Kidney (tissue), 22 donors: ENCODE measurements at places on chromosomes 16 and 17. TPM values are rescaled to one million over a fixed set of nuclear protein-coding genes. Genes with fewer than 3 reads are reported as not detected.
A peak's percentile ranks its signal among the peaks of the same experiment; 100 is the strongest.

GRCh38 chr17:12472252-12473173 lies 193.2 kb upstream of the MYOCD start:
- H3K4me3 ChIP-seq, result no peak overlapping the region
- H3K27ac ChIP-seq, result no peak overlapping the region
- H3K4me1 ChIP-seq, result no peaks in the 10 kb centered on the region
- no peak for DNase-seq

DNA sequence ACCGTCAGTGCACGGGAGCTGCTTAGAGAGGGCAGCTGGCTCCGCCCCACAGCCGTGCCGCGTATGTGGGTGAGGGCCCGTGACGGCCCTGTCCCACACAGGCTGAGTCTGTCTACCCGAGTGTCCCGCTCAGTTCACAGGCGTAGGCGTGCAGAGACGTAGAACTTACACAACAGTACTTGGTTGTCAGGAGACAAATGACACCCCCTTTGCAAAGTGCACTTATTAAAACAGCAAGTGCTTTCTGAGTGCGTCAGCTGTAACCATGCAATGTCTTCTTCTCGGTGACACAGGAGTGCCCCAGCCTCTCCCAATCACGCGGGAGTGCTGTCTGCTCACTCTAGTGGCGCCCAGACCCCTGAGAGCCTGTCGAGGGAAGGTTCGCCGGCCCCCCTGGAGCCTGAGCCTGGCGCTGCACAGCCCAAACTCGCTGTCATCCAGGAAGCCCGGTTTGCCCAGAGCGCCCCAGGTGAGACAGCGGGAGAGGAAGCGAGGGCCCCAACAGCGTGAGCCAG lies 64.2 kb downstream of the FOXK2 start:
- no peak overlapping the region for H3K4me3 ChIP-seq
- H3K4me1 ChIP-seq, result no peaks in the 10 kb centered on the region
- no peak overlapping the region for H3K27ac ChIP-seq
- peak; percentile 78 for DNase-seq

DNA sequence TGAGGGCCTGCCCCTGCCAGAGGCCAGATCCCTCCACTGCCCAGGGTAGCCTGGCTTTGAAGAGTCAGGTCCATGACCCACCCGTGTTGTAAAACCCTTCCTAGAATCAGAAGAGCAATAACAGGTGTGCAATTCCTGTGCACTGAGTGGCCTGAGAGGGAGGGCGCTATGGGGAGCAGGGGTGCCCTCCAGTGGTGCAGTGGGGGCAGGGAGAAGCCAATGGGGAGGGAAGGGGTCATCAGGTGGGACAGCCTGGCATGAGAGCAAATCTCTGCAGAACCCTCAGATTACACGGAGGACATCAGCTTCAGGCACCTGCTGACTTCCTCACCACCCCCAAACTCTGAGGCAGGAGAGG lies 72.9 kb upstream of the ZNF469 start:
- no peaks in the 10 kb centered on the region for H3K36me3 ChIP-seq
- DNase-seq, result no peak
- H3K4me1 ChIP-seq, result no peaks in the 10 kb centered on the region
- no peak overlapping the region for H3K4me3 ChIP-seq
- no peak overlapping the region for H3K27ac ChIP-seq

GRCh38 chr16:27398894-27399853 lies 2.8 kb upstream of the IL21R start:
- DNase-seq, result no peak
- H3K36me3 ChIP-seq, result no peaks in the 10 kb centered on the region
- no peak overlapping the region for H3K4me3 ChIP-seq
- H3K27me3 ChIP-seq, result no peaks in the 10 kb centered on the region
- no peaks in the 10 kb centered on the region for H3K4me1 ChIP-seq

GRCh38 chr16:88705801-88706228 lies 393 bp downstream of the RNF166 start:
- no peaks in the 10 kb centered on the region for H3K36me3 ChIP-seq
- H3K4me3 ChIP-seq, result peak overlapping the region; percentile 69
- peaks cover 7% of the 10 kb centered on the region for H3K4me1 ChIP-seq
- H3K27ac ChIP-seq, result no peak overlapping the region

- no peaks in the 10 kb centered on the region for H3K36me3 ChIP-seq
- H3K27ac ChIP-seq, result no peak overlapping the region
- no peak for DNase-seq
- no peak overlapping the region for H3K4me3 ChIP-seq
- H3K4me1 ChIP-seq, result no peaks in the 10 kb centered on the region
Observed at GRCh38 chr16:63787014-63787413, 1334.8 kb downstream of the CDH11 start.

DNA sequence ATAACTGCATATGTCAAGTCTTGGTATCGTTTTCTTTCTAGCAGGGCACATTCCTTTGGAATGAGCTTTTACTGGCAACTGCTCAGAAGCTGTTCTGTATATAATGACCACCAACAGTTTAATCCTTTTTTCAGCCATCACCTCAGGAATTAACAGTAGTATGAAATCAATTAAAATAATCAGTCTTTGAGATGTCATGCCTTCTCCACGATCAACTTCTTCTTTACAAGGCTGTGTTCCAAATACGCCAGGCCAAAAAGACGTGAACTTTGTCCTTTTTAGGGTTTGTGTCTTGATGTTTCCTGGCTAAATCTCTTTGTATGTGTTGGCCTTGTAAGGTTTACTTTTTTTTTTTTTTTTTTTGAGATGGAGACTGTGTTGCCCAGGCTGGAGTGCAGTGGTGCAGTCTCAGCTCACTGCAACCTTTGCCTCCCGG lies 54.9 kb downstream of the ABCC1 start:
- no peaks in the 10 kb centered on the region for H3K27me3 ChIP-seq
- H3K36me3 ChIP-seq, result no peaks in the 10 kb centered on the region
- H3K4me3 ChIP-seq, result no peak overlapping the region
- H3K27ac ChIP-seq, result no peak overlapping the region
- no peaks in the 10 kb centered on the region for H3K4me1 ChIP-seq
- DNase-seq, result no peak

DNA sequence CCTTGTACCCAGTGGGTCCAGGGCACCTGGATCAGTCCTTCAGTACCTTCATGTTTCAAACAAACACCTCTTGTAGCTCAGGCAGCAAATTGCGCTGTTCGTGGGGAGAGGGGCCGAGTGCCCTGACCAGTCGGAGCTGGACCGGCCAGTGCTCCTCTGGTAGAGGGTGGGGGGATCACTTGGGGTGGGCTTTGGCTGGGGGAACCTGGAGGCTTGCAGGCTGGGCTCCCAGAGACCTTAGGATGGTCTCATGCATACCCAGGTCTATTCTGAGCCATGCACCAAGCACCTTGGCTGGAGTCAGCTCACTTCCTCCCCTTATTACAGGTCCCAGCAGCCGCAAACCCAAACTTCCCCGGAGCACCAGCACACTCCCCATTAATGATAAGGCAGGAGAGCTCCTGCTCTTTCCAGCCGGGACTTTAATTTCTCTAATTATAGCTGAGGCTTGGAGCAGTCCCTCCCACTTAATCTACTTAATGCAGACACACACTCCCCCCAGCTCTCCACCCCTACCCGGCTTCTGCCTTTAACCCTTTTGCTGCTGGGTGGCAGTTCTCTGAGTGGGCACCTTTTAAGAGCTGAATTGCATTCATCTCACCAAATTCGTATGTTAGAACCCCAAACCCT lies 26.3 kb upstream of the MGAT5B start:
- H3K27me3 ChIP-seq, result no peaks in the 10 kb centered on the region
- H3K27ac ChIP-seq, result no peak overlapping the region
- no peaks in the 10 kb centered on the region for H3K36me3 ChIP-seq
- DNase-seq, result no peak

DNA sequence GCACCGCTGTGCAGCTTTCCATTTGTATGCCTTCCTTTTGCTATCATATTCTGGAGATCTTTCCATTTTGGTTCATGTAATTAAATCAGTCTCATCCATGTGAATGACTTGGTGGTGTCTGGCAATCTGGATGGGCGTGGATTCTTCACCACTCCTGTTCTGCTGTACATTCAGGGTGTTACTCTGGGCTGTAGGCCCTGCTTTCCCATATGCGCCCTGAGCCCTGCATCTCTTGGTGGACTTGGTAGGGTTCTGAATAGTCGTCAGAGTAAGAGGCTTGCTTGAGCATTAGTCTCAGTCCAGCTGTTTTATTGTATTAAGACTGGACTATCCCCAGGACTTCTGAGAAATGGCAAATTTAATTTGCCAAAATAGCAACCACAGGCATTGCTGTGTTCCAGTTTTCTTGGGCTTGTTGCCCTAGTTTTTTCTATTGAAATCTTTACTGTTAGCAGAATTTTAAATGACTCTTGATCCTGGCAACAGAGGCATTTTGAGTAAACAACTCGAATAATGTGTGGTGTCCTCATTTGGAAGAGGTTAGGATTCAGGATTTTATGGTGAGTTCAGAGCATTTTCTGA lies 14.9 kb downstream of the BANP start:
- H3K36me3 ChIP-seq, result no peaks in the 10 kb centered on the region
- DNase-seq, result no peak
- peak overlapping the region; percentile 71 for H3K27ac ChIP-seq
- H3K4me1 ChIP-seq, result peaks cover 11% of the 10 kb centered on the region
- H3K27me3 ChIP-seq, result no peaks in the 10 kb centered on the region

- H3K4me3 ChIP-seq, result no peak overlapping the region
- H3K4me1 ChIP-seq, result peaks cover 17% of the 10 kb centered on the region
- no peak for DNase-seq
- no peaks in the 10 kb centered on the region for H3K27me3 ChIP-seq
- peak overlapping the region; percentile 6 for H3K27ac ChIP-seq
Observed at GRCh38 chr17:43020030-43020621, 2.1 kb downstream of the VAT1 start.

DNA sequence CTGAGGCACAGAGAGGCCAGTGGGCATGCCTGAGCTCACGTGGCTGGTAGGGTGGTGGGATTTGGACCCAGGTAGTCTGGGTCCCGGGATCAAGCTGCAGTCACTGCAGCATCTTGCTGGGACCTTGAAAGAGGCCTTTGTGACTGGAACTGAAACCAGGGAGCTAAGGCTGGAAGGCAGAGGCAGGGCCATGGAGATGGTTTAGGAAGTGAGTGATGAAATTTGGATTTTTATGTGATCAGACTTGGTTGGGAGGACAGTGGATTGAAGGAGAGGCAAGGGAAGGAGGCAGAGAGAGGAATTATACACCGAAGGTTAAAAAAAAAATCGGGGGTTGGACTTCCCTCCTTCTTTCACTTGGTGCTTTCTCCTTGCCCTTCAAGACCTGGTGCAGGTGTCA lies 255.4 kb upstream of the CACNG5 start:
- no peaks in the 10 kb centered on the region for H3K27me3 ChIP-seq
- DNase-seq, result no peak
- peaks cover 55% of the 10 kb centered on the region for H3K4me1 ChIP-seq
- no peaks in the 10 kb centered on the region for H3K36me3 ChIP-seq
- H3K4me3 ChIP-seq, result no peak overlapping the region
- H3K27ac ChIP-seq, result peak overlapping the region; percentile 66

DNA sequence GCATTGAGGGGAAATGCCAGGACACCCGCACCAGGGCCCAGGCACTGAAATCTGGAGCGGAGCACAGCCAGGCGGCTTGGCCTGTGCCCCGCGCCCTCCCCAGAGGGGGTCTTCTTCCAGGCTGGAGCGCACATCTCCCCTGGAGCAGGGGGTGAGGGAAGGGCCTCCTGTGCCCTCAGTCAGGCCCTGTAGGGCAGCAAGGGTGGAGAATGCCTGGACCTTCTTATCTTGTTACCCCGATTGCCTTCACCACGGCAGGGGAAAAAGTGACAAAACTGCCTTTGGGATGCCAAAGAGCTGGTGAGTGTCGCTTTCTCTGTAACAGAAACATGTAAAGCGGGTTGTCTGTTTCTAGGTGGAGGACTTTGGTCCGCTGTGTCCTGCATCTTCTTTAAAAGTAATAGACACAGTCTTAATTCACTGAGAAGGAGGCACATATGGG lies 48.3 kb upstream of the BAHCC1 start:
- H3K4me1 ChIP-seq, result peaks cover 8% of the 10 kb centered on the region
- no peaks in the 10 kb centered on the region for H3K27me3 ChIP-seq
- no peak for DNase-seq
- no peak overlapping the region for H3K27ac ChIP-seq
- H3K36me3 ChIP-seq, result no peaks in the 10 kb centered on the region
- no peak overlapping the region for H3K4me3 ChIP-seq

- H3K27ac ChIP-seq, result no peak overlapping the region
- no peak for DNase-seq
- no peaks in the 10 kb centered on the region for H3K36me3 ChIP-seq
- H3K4me1 ChIP-seq, result no peaks in the 10 kb centered on the region
- H3K4me3 ChIP-seq, result no peak overlapping the region
Observed at GRCh38 chr17:60327134-60327900, 64.6 kb downstream of the USP32 start.

GRCh38 chr17:83083368-83084201 lies 4.2 kb downstream of the METRNL start:
- DNase-seq, result peak; percentile 54
- no peaks in the 10 kb centered on the region for H3K36me3 ChIP-seq
- peaks cover 53% of the 10 kb centered on the region for H3K4me1 ChIP-seq
- peak overlapping the region; percentile 89 for H3K27ac ChIP-seq
- H3K4me3 ChIP-seq, result no peak overlapping the region

DNA sequence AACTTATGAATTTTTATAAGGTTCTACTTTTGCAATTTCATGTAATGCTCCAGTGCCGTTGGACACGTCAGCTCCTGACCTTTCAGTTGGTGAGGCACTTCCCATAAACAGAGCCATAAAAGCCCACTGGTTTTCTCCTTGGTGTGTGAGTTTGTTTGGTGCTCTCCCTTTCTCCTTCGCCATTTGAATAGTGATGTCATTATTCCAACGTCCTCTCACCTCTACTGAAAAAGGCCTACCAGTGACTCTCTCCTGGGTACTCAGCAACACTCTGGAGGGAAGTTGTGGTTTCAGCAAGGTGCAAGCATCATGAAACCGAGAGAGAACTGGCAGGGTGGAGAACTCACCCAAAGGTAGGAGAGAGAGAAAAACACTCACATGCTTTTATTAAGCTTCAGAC lies 29.6 kb upstream of the HNF1B start:
- no peaks in the 10 kb centered on the region for H3K36me3 ChIP-seq
- DNase-seq, result peak; percentile 40
- H3K27me3 ChIP-seq, result no peaks in the 10 kb centered on the region
- H3K4me3 ChIP-seq, result no peak overlapping the region
- H3K27ac ChIP-seq, result peak overlapping the region; percentile 65
- H3K4me1 ChIP-seq, result no peaks in the 10 kb centered on the region

DNA sequence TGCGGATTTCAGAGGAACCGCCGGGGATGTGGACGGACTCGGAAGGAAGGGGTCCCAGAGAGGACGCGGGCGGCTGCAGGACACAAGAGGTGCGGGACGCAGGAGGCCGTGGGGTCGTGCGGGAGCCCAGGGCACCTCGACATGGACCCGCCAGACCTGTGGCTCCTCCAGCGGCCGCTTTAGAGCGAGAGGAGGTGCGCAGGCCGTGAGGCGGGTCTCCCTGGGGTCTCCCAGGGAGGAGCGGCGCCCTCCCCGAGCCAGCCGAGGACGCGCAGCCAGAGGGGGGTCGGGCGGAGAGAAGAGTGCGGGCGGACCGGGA lies 6.8 kb upstream of the FLYWCH1 start:
- no peaks in the 10 kb centered on the region for H3K27me3 ChIP-seq
- peak overlapping the region; percentile 82 for H3K4me3 ChIP-seq
- DNase-seq, result no peak
- H3K36me3 ChIP-seq, result no peaks in the 10 kb centered on the region

The CES5A gene
- total RNA-seq, result not detected

The TEKT5 gene
- 0.57 TPM for total RNA-seq

The PHOSPHO1 gene
- total RNA-seq, result 0.22 TPM

The GNGT2 gene
- total RNA-seq, result 4.7 TPM

The CACNG5 gene
- not detected for total RNA-seq

The UTS2R gene
- total RNA-seq, result not detected

The KRTAP1-1 gene
- not detected for total RNA-seq
